NCI-H2081 treated with DMSO at 0.1 percent for 48 hours (cell line): ENCODE measurements at places on chromosomes 16 and 17.

GRCh38 chr17:55672585-55673501 lies 49.8 kb downstream of the TMEM100 start:
- no peak for DNase-seq

DNA sequence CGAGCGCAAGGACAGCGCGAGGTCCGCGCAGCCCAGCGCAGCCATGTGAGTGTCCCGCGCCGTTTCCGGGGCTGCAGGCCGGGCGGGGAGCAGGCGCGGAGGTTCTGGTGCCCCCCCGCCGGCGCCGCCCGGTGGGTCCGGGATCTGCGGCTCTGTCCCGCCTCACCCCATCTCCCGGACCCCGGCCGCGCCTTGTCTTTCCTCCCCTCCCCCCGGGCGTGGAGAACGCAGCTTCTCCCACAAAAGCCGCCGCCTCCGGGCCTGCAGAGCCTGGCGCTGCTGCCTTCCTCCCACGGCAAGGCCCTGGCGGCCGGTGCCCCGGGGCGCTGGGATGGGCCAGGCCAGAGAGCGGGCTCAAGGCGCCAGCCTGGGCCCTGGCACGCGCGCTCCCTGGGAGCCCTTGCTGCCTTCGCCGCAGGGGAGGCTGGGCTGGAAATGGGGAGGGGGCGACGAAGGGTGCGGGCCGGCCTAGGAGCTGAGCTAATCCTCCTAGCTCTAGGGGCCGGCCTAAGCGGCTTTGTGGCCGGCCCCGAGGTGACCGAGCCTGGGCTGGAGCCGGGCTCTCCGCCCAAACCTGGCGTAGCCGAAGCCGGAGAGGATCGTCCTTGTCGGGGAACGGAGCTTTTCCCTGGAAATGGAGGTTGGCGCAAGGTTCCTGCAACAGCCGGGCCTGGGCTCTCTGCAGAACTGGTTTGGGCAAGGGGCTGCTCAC lies 397 bp downstream of the RIPOR1 start:
- DNase-seq = no peak

GRCh38 chr17:57329380-57330214 lies 73.3 kb downstream of the MSI2 start:
- DNase-seq = no peak

- no peak for DNase-seq
Measured at GRCh38 chr16:30377050-30377811, 2.6 kb downstream of the MYL11 start.

DNA sequence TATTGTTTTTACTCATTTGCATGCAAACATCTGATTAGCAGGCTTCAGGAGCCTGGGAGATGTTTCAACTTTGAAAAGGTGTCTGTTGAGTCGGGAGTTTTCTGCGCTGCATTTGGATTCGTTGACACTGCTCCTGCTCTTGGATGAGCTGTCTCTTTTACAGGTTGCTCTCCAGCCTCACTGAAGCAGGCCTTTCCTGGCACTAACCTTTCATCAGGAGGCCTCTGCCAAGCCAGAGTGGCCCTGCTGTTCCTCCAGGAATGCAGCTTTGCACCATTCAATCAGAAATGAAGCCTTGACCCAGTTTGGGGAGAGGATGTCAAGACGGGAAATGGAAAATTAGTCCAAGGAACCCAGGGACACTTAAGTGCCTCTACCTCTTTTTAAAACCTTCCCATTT lies 330 bp upstream of the KRTAP29-1 start:
- no peak for DNase-seq

DNA sequence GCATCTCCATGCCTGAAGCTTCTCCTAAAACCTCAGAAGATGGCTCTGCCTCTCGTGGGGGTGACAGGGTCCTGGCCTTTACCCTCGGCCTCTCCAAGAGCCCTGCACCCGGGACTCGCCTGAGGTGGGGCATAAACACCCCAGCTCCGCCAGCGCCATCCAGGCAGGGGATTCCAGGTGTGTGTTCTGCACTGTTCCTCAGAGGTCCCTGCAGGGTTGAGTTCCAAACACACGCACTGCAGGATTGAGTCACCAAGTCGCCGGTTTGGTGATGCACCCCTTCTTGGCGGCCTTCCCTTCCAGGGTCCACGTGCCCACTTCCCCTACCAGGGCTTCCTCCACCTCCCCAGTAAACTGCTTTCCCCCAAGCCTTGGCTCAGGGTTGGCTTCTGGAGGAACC lies 40.0 kb upstream of the RBFOX3 start:
- no peak for DNase-seq

DNA sequence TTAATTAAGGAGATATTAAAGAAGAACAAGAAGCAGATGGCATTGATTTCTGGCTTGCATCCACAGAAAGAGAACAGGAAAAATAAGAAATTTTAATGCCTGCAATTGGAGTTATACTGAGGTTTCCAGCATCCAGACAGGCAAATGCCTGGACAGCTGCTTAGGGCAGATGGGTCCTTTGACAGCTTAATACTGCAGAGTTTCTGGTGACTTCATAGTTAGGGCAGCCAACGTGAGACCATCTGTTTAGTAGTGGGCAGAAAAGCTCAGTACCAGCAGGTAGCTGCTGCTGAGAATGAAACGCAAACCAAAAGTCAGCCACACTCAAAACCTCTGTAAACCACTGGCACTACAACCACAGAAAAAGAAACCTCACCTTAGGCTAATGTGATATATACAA lies 109.8 kb downstream of the CDK5R1 start:
- DNase-seq = no peak

DNA sequence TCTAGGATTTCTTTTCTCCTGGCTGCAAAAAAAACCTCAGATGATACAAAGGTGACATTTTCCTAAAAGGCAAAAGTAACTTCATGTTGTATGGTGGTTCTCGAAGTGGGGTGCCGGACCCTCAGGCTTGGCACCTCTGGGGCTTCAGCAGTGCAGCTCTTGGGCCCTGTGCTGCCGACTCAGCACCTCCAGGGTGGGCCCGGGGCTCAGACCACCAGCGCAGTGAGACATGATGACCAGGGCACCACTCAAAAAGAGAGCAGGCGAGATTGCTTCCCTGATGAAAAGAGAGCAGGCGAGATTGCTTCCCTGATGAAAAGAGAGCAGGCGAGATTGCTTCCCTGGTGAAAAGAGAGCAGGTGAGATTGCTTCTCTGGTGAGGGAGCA lies 98.7 kb upstream of the ZNF750 start:
- DNase-seq = no peak

GRCh38 chr17:50280801-50281441 lies 6.7 kb downstream of the TMEM92 start:
- no peak for DNase-seq

- DNase-seq = no peak
Measured at GRCh38 chr17:3545151-3545550, 12.5 kb downstream of the TRPV3 start.

GRCh38 chr17:44220213-44221083 lies 973 bp upstream of the UBTF start:
- no peak for DNase-seq

DNA sequence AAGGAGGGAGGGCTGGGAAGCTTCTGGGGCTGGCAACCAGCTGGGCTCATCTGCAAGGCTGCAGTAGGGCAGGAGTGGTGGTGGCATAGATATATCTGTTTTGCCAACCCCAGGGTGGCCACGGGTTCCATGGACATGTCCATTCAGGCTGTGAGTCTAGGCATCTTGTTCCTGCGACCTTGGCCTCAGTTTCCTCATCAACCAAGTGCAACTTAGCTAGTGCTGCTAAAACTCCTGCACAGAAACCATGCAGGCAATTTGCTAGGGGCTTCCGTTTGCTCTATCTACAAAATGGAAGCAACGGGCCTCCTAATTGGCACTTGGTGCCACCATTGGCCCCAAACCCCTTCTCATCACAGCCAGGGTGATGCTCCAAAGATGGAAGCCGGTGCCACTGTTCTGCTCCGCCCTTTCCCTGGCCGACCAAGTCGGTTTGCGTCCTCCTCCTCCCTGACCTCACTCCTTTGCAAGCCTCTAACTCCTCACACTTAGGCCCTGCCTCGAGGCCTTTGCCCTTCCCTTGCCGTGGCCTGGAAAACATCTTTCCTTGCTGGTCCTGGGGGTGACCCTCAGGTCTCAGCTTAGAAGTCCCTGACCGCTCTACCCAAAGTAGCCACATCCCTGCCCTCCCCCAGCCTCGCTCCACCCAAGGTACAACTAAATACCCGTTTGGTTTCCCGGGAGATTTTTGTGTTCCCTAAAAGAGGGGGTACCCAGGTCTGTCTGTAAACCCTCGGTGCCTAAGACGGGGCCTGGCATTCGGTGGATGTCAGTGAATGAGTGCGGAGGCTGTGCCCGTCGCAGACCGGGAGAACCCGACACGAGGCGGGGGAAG lies 1.2 kb downstream of the SREBF1 start:
- DNase-seq = no peak

DNA sequence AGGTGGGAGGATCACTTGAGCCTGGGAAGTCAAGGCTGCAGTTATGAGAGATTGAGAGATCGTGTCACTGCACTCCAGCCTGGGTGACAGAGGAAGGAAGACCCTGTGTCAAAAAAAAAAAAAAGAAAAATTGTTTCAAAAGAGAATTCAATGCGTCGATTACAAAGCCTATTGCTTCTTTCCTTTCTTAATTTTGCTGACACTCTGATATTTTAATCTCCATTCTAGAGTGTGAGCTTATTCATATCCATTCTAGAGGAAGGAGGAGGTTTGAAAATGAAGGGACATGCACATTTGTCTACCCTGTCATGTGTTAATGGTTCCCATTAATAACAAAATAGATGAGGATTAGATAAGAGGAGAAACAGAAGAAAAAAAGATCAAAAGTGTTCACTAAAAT lies 63.1 kb downstream of the PCTP start:
- DNase-seq = no peak

DNA sequence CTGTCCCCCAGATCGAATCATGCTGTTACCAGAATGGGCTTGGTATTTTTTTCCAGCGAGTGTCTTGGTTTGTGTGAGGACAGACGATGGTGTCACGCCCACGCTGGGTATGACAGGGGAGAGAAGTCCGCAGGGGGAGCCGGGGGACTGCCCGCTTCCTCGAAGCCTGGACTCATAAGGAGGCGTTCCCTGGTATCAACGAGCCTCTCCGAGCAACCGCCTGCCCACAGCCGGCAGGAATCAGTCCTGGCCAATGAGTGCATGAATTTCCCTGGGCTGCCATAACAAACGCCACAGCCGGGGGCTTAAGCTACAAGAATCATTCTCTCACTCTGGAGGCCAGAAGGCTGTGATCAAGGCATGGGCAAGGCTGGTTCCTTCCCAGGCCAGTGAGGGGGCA lies 26.1 kb upstream of the JPH3 start:
- DNase-seq = no peak

- no peak for DNase-seq
Measured at GRCh38 chr17:61481421-61481820, 29.2 kb downstream of the TBX4 start.

- DNase-seq = no peak
Measured at GRCh38 chr17:51376739-51377138, 116.4 kb downstream of the UTP18 start.
